ENCODE measurements at places on chromosomes 4 and X. TPM values are rescaled to one million over a fixed set of nuclear protein-coding genes. Genes with fewer than 3 reads are reported as not detected.

The MAGEA2 gene
- not detected for total RNA-seq

The LARP1B gene
- total RNA-seq, result 11.4 TPM

The RBM47 gene
- 0.13 TPM for total RNA-seq

The TRIM75 gene
- not detected for total RNA-seq

DNA sequence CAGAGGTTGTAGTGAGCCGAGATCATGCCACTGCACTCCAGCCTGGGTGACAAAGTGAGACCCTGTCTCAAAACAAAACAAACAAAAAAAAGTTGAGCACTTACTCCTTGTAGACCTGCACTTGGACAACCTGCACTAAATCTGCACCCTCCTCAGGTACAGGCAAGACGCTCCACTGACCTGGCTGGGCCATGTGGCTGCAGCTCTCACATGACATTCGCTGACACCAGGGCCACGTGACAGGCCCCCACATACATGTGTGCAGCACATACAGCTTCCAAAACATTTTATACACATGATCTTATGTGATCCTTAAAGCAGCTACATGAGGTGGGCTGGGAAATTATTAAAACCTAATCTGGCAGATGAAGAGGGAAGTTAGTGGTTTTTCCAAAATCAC lies 62.5 kb downstream of the MGST2 start:
- no peak for DNase-seq
